ENCODE measurements at places on chromosomes 7 and 10. TPM values are rescaled to one million over a fixed set of nuclear protein-coding genes. Genes with fewer than 3 reads are reported as not detected.

- DNase-seq = no peak
These were observed 70.3 kb downstream of the ABI1 start for GRCh38 chr10:26790221-26790995.

DNA sequence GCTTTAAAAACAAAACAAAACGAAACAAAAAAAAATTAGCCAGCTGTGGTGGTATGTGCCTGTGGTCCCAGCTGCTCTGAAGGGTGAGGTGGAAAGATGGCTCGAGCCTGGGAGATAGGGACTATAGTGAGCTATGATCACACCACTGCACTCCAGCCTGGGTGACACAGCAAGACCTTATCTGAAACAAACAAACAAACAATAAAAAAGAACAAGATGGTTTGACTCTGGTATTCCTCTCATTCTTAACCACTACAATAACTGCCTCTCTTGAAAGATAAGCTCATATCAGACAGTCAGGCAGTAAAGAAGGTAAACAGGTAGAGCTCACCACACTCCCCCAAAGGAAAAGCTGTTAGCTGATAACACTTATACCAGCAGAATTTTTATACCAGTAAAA lies 14.1 kb upstream of the DUSP5 start:
- DNase-seq = no peak

- no peak for DNase-seq
These were observed 39.0 kb downstream of the TMEM120A start for GRCh38 chr7:75955331-75955955.

DNA sequence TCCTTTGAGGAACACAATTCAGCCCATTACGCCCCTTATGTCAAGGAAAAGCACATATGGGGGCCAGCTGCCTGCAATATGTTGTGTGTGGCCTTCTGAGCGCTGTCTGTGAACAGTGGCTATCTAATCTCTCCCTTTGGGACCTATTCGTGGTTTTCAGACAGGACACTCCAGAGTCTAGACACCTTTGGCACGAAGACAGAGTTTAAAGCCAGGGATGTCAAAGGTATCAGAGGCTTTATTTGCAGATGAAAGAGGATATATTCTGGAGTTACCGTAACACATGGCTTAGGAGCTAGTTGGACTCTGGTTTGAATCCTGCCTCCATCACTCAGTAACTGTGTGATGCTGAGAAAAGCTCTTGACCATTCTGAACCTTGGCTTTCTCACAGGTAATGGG lies 14.8 kb upstream of the EEPD1 start:
- no peak for DNase-seq

- no peak for DNase-seq
These were observed 2.5 kb downstream of the DGKB start for GRCh38 chr7:14900051-14900450.

- no peak for DNase-seq
These were observed 300.2 kb downstream of the NEBL start for GRCh38 chr10:20596911-20597310.

The RAB19 gene
- total RNA-seq = not detected

The PITX3 gene
- not detected for total RNA-seq

The DTX2 gene
- total RNA-seq = 26.9 TPM

The GPRIN2 gene
- total RNA-seq = 2.8 TPM

The ADIRF gene
- 1,392 TPM for total RNA-seq

The PSD gene
- 0.30 TPM for total RNA-seq

The RASA4 gene
- total RNA-seq = 45.9 TPM

The PKD2L1 gene
- total RNA-seq = 0.42 TPM

Measured in tibial nerve (tissue), 4 donors.